NCI-H1417 treated with DMSO at 0.1 percent for 48 hours (cell line): ENCODE measurements at places on chromosomes 12 and 14.

DNA sequence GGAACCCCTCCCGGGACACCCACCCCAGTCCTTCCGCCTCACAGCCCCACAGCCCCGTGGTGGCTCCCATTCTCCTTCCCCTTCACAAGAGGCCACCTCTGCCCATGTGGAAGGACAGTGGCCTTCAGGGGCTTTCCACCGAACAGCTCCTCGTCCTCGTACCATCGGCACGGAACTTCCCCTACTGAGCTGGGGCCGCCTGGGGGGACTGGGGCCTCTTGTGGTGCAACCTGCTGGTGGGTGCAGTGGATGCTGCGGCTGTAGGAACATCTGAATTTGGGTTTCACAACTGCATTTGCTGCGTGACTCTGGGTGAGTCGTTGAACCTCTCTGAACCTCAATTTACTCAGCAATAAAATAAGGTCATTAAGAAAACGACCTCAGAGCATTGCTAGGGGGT lies 50.9 kb downstream of the RFLNA start:
- no peak for DNase-seq

DNA sequence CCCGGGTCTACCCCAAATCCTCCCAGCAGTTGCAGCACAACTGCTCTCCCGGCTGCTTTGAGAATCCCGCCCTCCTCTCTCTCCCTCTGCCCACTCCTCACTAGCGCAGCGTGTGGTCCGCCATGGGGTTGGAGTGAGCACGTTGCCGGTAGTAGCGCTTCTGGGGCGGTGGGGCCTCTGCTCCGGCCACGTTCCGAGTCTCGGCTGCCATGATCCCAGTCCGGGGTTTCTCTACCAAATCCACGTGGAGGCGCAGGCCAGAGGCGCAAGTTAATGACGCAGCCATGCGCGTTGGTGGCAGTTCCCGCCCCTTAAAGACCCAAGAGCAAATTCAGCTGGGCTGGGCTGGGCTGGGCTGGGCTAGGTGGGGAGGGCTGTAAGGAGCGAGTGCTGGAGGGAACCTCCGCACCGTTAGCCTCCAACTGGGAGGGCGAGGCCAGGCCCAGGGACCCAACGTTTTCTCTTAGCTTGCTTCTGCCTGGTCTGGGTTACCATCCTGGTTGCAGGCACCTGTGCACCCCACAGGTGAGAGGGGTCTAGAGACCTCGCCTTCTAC lies at the start of gene METTL1:
Gene METTL1 (minus strand): TSS at position 233 of the 556 bp plus-strand sequence. CDS start 22 bp downstream, at position 211.
- DNase-seq: peak; percentile 84

GRCh38 chr14:55129428-55130195 lies 560 bp downstream of the LGALS3 start:
- no peak for DNase-seq

- DNase-seq: no peak
Measured at GRCh38 chr14:24513009-24513408, 4.9 kb upstream of the CMA1 start.

GRCh38 chr14:61403411-61403810 lies 82.0 kb downstream of the PRKCH start:
- DNase-seq: no peak

GRCh38 chr14:58647777-58648176 lies 10.0 kb downstream of the DACT1 start:
- no peak for DNase-seq

DNA sequence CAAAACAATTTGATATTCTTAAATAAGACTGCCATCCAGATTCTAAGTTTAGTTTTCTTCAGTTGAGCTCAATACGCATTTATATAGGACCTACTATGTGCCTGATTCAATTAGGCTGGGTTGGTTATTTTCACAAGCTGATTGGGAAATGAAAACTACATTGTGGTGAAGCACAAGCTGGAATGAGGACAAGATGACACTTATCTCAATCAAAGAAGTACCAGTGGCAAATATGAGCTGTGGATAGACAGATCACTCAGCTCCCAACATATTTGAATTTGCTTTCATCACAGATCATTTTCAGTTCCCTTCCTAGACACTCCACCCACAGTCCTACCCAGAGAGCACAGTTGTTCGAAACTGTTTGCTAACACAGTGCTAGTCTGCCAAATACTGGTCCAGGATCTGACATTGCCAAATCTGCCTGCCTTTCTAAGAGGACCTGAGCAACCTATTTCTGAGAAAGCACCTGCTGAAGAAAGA lies 74.7 kb downstream of the LLPH start:
- DNase-seq: no peak

DNA sequence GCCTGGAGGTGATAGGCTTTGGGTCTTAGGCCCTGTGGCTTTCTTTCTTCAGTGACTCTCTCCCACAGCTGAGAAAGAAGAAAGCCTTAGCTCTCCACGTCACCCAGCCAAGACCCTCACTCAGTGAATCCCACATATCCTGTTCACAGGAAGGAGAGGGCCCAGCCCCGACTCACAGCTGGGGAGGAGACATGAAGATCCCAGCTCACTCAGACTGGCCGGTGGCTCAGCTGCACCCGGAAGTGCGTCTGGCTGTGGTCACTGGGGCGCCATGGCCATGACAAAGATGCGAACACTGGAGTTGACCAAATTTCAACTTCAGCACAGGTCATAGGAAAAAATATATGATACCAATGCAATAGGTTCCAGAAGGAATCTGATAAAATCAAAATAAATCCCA lies 14.2 kb downstream of the DLK1 start:
- DNase-seq: no peak

DNA sequence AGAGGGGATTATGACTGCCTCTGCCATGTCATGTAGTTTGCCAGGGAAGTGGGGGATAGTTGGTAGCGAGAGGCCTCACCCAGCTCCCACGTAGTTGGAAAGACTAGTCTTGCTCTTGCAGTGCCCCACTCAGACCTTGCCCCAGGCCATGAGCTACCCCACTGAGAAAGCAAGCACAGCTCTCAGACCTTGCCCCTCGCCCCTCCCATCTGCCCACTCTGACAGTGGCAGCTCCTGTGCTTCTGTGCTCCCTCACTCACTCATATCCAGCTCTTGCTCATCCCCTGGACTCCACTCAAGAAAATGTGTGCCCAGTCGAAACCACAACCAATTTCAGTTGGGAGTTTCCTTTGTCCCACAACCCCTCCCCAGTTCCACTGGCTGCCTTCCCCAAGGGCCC lies 55.5 kb upstream of the BDKRB2 start:
- DNase-seq: no peak

GRCh38 chr12:75747572-75748021 lies 236.2 kb upstream of the KRR1 start:
- DNase-seq: no peak

DNA sequence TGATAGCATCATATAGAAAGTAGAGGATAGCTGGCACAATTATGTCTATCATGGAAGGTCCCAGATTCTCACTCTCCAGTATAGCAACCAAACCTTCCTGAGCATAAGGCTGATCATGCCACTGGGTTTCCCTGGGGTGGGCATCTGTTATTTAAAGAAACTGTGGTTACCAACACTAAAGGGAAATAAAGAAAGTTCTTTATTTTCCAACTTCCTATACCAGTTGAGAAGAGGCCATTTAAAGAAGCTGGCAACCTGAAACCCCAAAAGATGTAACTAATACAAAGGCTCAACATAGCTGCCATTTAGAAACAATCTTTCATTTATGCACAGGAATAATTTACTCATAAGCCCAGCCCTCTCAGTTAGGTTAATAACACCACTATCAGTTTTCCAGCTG lies 3.1 kb downstream of the BCAT1 start:
- DNase-seq: no peak

DNA sequence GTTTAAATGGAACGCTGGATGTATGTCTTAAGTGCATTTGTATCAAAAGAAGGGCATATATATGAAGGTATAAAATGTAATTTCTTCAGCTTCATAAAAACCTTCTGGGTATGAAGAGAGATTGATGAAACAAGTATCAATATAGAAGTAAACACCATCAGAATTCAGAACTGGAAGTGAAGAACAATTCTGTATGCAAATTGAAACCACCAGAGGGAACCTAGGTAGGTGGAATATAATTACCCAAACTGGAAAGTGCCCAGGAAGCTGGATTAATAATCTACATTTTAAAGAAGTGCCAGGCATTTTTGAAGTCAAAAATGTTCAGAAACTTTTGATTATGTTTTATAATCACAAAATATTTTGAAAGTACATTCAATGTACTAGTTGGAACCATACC lies 336.2 kb upstream of the GARIN6 start:
- no peak for DNase-seq

- DNase-seq: no peak
Measured at GRCh38 chr14:106442857-106443256, 916.5 kb downstream of the TMEM121 start.

DNA sequence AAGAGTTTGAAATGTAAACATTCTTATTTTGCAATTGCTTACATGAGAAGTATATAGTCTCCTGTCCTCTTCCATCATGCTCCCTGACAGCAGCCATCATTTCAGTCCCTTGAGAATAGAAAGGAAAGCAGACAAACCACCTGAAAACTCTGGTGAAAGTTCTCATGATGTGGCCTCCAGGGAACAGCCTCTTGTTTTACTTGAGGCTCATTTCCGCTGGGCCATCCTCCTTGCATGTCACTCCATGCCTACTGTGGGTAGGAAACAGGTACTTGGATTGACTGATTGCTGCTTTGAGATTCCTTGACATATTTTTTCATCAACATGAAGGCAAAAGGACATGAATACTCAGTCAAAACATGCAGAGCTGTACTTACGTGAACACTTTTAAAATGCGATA lies 6.0 kb downstream of the SYT1 start:
- no peak for DNase-seq

- DNase-seq: no peak
Measured at GRCh38 chr12:121468499-121468801, 68.5 kb downstream of the RNF34 start.

DNA sequence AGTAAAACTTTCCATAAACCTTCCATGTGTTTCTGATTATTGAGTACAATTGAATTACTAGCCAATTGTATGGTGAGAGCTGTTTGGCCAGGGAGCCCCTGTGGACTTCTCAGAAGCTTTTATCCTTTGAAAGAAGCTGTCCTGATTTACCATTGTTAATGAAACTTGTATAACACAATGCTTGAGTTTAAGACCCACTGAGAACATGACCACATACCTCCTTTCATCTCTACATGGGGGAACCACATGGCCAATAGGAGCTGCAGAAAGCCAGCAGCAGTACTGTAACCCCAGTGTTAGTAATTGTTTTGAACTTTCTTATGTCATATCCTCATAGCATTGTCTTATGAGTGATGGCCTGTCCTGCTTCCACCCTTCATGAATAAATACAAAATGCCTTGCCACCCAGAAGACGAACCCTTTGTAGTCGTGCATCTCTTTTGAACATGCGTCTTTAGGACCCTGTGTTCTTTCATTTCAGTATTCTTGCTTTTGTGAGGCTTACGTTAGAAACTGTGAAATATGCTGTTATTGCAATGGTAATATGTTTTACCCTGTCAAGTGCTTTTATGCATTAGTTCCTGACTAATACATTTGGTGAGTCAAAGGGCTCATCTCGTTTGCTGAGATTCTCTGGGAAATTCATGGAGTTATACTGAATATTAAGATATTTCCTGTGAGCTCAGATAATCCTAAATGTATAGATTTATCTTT lies 815.7 kb downstream of the NRXN3 start:
- DNase-seq: no peak

GRCh38 chr12:53105712-53106439 lies 2.6 kb downstream of the SOAT2 start:
- DNase-seq: no peak

- DNase-seq: no peak
Measured at GRCh38 chr14:62168564-62169155, 406.4 kb downstream of the SNAPC1 start.

DNA sequence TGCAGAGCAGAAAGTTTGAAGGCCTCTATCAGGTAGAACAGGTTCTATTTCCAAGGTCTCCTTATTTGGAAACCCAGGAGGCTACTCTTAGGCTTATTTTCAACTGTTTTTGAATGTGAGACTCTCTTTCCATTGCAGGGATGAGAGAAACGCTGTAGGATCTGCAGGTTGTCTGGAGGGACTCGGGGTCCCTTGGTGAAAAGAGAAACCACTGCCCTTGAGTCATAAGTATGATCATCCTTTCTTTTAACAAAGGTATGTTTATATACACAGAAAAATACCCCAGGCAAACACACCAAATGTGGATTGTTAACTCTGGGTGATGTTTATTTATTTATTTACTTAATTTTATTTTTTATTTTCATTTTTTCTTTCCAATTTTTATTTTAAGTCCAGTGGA lies 57.8 kb upstream of the MAX start:
- DNase-seq: no peak

DNA sequence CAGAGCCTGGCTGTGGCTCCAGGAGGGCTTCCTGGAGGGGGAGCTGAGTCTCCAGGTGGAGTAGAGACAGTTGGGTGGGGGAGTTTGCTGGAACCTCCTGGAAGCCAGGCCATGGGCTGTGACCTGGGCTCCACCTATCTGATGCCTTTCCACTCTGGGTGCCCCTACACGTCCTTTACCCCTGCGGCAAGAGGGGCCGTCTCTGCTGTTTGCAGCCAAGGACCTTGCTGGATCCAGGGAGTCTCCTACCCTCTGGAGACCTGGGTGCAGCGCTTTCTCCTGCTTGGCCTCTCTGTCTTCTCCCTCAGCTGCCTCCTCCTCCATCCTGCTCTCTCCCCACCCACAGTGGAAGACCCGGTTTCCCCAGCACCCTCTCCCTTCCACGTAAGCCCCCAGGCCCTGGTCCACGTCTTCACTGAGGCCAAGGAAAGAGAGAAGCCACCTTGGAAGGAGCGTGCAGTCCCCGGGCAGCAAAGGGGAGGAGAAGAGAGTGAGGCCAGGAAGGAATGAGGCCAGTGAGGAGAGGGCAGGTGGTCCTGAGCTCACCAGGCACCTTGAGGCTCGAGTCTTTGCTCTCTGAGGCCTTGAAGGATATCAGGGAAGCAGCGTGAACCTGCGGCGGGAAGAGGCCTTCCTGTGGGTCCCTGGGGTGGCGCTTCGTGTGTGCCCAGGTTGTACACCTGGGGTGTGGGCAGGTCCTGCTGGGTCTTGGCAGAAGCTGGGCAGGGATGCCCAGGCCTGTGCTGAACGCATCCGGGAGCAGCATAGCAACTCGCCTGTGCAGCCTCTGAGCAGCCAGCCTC lies 294.3 kb upstream of the RTL1 start:
- DNase-seq: no peak

GRCh38 chr12:66398931-66399910 lies 96.9 kb downstream of the HELB start:
- no peak for DNase-seq

GRCh38 chr12:78185109-78185508 lies 354.4 kb downstream of the NAV3 start:
- no peak for DNase-seq
